ENCODE measurements at places on chromosomes 2 and 18.
A peak's percentile ranks its signal among the peaks of the same experiment; 100 is the strongest.

DNA sequence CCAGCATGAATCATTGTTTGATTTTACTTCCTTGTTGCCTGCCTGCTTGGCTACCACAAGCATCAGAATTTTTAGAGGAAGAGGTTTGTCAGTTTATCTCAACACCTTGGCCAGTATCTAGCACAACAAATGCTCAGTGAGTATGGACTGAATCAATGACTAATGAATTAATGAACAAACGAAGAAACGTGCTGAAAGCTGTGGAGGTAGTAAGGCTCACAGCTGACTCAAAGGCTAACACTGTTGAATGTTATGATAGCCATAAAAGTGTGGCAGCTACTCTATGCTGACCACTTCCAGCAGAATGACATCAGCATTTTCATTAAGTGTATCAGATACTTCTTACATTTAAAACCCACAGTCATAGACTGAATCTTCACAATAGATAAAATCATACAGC is 543.4 kb downstream of the IRS1 start:
- no peaks in the 10 kb centered on the region for H3K4me1 ChIP-seq
- no peak overlapping the region for H3K4me3 ChIP-seq
- no peak for DNase-seq
- no peaks in the 10 kb centered on the region for H3K36me3 ChIP-seq
- H3K27ac ChIP-seq = no peak overlapping the region

- H3K4me3 ChIP-seq = no peak overlapping the region
- H3K27me3 ChIP-seq = no peaks in the 10 kb centered on the region
- no peak overlapping the region for H3K27ac ChIP-seq
- no peak for DNase-seq
- no peaks in the 10 kb centered on the region for H3K4me1 ChIP-seq
- H3K36me3 ChIP-seq = no peaks in the 10 kb centered on the region
These were observed 338.0 kb downstream of the OSR1 start for GRCh38 chr2:19020144-19021099.

- no peaks in the 10 kb centered on the region for H3K4me1 ChIP-seq
- peak; percentile 42 for DNase-seq
- no peak overlapping the region for H3K27ac ChIP-seq
- H3K4me3 ChIP-seq = no peak overlapping the region
- H3K27me3 ChIP-seq = no peaks in the 10 kb centered on the region
- no peaks in the 10 kb centered on the region for H3K36me3 ChIP-seq
These were observed 146.7 kb downstream of the MYO3B start for GRCh38 chr2:170324640-170325046.

DNA sequence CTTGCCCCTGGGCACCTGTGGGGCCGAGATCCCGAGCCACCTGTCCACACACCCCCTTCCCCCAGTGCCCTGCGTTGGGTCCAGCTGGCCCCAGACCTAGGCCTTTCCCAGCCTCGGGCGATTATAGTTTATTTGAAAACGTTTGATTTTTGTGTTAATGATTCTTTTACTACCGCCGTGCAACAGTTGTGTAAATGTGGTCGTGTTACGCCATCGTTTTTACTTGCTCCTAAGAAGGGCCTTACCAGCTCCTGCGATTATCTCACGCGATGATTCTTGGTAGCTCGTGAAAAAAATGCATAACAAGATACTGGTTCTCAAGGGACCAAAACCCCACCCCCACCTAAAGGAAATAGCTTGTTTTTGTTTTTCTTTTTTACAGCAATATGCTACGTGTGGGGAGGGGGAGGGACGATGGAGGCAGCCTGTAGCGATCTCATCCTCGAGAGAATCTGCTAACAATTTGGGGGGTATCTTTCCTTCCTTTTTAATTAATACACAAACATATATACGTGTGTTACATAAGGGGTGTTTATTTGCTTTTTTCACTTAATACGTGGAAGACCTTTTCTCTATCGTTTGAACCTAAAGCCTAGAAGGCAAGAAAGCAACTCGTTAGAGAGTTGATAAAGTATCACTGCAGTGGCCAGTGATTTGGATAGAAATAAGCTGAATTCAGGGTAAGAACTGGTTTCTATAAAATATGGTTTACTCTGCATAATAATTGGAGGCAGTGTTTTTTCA is 1.0 kb downstream of the ZDBF2 start:
- H3K27me3 ChIP-seq = no peaks in the 10 kb centered on the region
- H3K4me1 ChIP-seq = peaks cover 8% of the 10 kb centered on the region
- peak overlapping the region; percentile 79 for H3K27ac ChIP-seq
- H3K36me3 ChIP-seq = no peaks in the 10 kb centered on the region
- H3K4me3 ChIP-seq = peak overlapping the region; percentile 54

DNA sequence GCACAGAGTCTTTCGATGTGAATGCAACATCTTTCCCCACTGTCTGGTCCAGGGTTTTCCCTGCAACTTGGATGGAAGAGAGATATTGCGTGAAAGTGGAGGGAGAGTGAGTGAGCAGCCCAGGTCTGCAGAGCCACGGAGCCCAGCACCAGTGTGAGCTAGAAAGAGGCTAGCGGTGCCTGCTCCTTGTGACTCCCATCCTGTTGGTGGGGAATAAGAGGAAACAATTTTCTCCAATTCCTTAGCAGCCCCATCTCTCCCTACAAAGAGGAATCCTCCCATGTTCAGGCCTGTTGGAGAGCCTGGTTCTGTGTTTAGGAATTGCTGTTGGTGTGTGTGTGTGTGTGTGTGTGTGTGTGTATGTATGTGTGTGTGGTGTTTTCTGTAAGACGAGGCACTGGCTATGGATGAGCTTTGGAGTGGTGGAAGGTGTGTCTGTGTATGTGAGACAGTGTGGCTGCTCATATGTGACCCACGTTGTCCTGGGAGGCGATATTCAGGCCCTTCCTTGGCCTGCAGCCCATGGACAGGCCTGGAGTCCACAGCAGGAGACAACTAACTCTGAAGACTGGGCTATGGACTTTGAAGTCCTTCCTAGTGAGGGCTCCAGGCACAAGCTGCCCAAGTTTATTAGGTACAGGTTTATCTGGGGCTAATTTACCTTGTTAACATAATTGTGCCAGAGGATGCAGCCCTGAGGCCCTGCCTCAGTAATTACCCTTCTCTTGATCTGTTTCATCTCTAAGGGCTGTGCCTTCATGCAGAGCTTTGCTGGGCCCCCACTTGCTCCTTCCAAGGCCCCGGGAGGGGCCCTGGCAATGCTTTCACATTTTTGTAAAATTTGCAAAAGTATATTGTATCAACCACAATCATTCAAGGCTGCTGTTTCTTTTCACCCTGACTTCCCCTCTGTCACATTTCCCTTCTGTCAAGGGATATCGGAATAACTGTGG is 88.6 kb upstream of the HAAO start:
- H3K4me3 ChIP-seq = no peak overlapping the region
- no peaks in the 10 kb centered on the region for H3K36me3 ChIP-seq
- DNase-seq = no peak
- H3K4me1 ChIP-seq = no peaks in the 10 kb centered on the region
- H3K27ac ChIP-seq = no peak overlapping the region

GRCh38 chr2:96754317-96754716 is 6.4 kb upstream of the CNNM4 start:
- H3K27ac ChIP-seq = no peak overlapping the region
- H3K27me3 ChIP-seq = no peaks in the 10 kb centered on the region
- H3K36me3 ChIP-seq = no peaks in the 10 kb centered on the region

- H3K4me3 ChIP-seq = no peak overlapping the region
- DNase-seq = no peak
- no peak overlapping the region for H3K27ac ChIP-seq
- no peaks in the 10 kb centered on the region for H3K4me1 ChIP-seq
- H3K36me3 ChIP-seq = no peaks in the 10 kb centered on the region
- H3K27me3 ChIP-seq = no peaks in the 10 kb centered on the region
These were observed 303.9 kb downstream of the ETAA1 start for GRCh38 chr2:67701011-67701410.

DNA sequence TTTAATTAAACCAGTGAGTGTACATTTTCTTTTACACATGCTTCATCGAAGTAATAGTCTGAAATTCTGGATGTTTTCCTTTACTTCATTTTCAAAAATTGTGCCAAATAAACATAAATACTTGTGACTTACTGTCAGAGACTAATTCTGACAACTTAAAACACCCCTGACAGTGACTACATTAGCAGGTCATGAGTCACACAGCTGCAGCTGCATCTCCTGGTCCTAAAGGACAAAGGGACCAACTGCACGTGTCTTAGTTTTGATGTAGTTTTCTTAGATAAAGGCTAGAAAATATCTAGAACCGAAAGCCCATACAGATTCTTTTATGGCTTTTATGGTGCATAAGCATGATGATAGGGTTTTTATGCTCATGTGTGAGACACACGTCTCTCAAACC is 29.6 kb upstream of the DSC3 start:
- DNase-seq = no peak
- no peak overlapping the region for H3K4me3 ChIP-seq
- H3K27ac ChIP-seq = no peak overlapping the region
- H3K4me1 ChIP-seq = no peaks in the 10 kb centered on the region

GRCh38 chr2:38835990-38836389 is 39.7 kb downstream of the DHX57 start:
- H3K4me1 ChIP-seq = no peaks in the 10 kb centered on the region
- no peak for DNase-seq
- H3K4me3 ChIP-seq = no peak overlapping the region

DNA sequence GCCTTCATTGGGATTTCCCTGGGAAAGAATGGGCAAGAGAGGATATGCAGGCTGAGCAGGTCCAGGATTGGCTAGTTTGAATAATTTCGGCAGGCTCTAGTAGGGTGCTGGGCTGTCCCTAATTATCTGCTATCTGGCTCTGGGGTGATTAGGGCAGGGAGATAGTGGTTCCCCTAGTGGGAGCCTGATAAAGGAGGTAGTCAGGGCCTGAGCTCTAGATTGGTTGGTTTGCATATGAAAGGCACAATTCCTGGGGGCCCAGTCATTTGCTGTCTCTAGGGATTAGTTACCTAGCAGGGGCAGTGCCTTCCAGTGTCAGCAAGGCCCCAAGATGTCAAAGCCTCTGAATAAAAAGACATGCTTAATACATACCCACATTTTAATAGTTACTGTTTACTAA is 690.1 kb upstream of the KLHL29 start:
- no peak overlapping the region for H3K27ac ChIP-seq
- H3K36me3 ChIP-seq = no peaks in the 10 kb centered on the region
- no peaks in the 10 kb centered on the region for H3K27me3 ChIP-seq
- H3K4me3 ChIP-seq = no peak overlapping the region
- DNase-seq = no peak
